ENCODE measurements at places on chromosomes 7 and 10.

GRCh38 chr10:129179245-129179971 lies 287.6 kb upstream of the MGMT start:
- DNase-seq: no peak

GRCh38 chr7:154675560-154675959 lies 327.4 kb downstream of the PAXIP1 start:
- no peak for DNase-seq

GRCh38 chr10:97736403-97736901 lies 476 bp upstream of the ZFYVE27 start:
- no peak for DNase-seq

- DNase-seq: no peak
These were observed 83.5 kb upstream of the SLF2 start for GRCh38 chr10:100829097-100829870.

DNA sequence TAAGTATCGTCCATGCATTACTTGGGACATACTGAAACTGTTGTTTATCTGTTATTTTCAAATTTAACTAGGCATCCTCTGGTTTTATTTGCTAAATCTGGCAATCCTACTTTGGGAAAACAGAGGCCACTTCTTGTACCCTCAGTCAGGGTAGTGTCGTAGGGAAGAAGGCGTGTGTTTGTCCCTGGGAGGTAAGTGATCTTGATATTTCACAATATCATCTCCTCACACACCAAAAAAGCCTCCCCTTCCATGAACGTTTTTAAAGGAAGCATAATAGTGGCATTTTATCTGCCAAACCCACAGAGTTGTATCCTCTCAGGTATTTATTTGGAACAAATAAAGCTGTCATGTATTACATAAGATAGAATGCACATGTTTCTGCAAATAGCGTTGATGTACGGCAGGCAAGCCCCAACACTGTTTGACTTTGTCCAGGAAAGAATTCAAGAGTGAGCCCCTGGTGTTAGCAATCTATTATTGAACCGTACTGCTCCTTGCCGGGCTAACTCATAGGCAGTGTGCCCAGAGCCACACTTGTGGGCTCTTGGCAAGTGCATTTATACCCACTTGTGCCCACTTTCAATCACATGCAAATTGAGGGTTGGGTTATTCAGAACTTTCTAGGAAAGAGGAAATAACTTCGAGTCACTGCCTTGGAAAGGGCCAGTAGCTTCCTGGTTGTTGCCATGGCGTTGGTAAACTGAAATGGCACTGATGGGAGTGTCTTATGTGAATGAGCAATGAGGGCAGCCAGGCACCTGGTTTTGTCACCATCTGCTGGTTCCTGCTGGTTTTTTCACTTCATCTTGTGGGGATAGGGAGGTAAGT lies 266.0 kb downstream of the USP6NL start:
- no peak for DNase-seq

DNA sequence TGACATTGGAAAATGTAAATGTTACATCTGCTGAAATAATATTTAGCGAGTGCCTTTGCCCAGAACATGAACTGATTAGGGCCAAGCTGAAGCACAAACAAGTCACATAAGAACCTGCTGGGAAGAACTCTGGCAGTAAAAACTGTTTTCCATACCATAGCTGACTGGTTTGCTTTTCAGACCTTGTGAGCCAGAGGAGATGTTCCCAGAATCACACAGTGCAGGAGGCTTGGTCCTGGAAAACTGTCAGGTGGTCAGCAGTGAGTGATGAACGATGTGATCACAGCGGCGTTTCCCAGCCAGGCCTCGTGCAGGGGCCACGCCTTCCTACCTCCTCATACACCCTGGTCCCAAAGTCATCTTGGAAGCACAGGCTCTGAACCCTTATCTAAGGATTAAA lies 164.2 kb upstream of the EEPD1 start:
- DNase-seq: no peak

DNA sequence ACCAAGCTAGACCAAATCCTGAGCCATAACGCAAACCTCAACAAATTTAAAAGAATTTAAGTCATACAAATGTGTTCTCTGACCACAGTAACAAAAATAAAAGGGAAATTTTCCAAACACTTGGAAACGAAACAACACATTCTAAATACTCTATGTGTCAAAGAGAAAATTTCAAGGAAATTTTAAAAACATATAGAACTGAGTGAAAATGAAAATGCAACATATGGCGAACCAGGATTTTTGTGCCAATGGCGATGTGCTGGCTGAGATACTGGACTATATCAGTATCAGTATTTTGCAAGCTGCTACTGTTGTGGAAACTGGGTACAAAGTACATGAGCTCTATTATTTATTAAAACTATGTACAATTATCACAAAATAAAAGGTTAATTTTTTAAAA lies 34.1 kb downstream of the KNDC1 start:
- no peak for DNase-seq

DNA sequence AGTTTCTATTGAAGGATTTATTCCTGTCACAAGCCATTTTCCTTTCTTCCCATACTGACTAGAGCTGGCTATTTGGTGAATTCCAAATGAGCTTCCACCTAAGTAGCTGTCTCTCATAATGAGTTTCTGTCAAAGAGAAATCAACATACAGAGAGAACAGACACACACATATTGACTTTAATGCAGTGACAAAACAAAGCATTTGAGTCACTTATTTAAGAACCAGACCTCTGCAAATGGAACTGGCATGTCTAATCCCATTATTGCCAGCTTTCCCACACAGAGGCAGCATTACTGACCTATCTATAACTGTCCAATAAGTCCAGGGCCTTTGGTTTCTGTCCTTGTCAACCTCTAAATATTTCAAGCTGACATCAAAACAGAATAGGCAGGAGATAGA lies 179.3 kb upstream of the CSTF2T start:
- DNase-seq: no peak

- DNase-seq: no peak
These were observed 35.1 kb upstream of the C10orf67 start for GRCh38 chr10:23379686-23380085.

DNA sequence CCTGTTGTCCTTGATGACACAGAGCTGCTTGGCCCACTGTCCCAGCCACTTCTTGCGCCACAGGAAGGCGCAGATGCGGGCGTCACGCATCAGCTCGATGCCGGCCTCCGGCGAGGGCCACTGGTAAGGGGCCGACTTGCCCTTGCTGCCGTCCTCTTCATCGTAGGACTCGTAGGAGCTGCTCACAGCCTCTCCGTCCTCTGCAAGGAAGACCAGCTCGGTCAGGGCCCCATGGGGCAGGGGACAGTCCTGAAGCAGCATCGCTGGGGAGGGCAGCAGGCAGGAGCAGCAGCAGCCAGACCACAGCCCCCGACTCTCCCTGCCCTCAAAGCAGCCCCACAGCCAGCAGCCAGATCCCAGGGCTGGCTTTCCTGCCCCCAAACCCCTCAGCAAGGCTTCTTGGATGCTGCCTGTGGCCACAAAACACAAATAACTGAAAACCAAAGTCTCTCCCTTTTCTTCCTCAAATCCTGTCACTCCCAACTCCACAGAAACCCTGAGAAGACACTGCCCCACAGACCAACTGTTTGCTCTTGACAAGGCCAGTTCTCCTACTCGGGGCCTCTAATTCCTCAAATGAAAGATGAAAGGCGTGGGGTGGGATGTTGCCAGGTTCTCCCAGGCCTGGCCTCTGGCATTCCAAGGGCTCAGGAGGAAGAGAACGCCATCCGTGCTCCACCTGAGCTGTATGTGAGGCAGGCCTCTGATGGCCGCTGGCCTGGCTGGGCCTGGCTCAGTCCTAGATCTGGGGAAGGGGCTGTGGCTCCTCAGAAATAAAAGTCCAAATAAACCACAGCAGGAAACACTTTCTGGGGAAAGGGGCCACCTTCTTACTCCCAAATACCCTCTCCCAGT lies 76.7 kb downstream of the VWA2 start:
- DNase-seq: no peak

DNA sequence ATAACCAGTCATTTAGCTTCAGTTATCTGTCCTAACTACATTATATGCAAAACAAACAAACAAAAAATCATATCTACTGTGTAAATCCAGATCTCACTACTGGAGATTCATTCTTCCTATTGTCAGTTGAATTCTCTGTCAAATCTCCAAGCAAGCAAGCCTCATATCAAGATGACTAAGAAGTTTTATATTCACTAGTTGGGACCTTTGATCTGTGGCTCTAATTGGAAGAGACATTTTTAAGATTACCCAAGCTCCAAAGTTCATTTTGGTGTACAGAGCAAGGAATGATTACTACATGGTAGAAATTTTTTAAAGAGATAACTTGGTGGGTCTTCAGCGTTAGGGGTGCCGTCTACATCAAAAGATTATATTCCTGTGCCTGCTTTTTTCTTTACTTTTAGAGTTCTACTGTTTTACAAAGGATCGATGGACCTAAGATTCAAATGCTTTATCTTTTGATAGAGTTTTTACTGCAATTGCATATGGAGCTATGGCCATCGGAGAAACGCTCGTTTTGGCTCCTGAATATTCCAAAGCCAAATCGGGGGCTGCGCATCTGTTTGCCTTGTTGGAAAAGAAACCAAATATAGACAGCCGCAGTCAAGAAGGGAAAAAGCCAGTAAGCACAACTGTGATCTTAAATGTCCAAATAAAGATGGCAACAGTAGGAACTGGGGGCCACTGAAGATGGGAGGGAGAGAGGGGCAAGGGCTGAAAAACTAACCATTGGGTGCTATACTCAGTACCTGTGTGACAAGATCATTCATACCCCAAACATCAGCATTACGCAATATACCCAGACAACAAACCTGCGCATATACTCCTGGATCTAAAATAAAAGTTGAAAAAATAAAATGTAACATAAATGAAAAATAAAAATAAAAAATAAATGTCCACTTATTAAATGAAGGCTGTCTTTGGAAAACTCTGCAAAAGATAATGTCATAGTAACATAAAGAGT lies 47.9 kb downstream of the SP8 start:
- no peak for DNase-seq

- no peak for DNase-seq
These were observed 36.3 kb downstream of the CALML3 start for GRCh38 chr10:5560817-5561703.

DNA sequence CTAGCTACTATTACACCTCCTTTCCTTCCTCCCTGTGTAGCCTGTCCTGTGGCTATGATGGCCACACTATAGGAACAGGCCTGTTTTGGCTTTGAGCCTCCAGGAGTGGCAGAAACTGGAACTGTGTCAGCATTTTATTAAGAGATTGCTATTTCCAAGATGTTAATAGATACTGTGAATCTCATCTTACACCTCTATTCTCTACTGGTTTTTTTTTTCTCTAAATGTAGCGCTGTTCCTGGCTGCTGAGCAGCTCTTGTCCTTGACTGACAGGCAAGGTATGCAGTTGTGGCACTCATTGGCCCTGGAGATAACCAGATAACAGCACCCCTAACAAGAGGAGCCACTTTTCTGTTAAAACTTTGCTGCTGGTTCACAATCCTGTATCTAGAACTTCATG lies 119.5 kb downstream of the EXOC4 start:
- no peak for DNase-seq

DNA sequence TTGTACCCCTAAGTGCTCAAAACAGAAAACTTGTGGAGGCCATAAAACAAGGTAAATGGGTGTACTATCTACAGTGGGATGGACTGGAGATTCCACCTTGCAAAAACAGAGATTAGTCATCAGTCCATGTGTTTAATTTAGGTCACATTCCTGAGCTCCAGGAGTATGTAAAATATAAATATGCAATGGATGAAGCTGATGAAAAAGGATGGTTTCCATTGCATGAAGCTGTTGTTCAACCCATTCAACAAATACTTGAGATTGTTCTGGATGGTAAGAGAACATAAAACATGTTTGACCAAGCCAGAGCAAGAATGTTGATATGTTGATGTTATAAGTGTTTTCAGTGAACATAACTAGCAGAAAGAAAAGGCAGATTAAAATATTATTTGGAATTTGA lies 14.6 kb downstream of the ASB15 start:
- no peak for DNase-seq

- DNase-seq: no peak
These were observed 136.6 kb downstream of the LRRC4 start for GRCh38 chr7:127894588-127894987.

DNA sequence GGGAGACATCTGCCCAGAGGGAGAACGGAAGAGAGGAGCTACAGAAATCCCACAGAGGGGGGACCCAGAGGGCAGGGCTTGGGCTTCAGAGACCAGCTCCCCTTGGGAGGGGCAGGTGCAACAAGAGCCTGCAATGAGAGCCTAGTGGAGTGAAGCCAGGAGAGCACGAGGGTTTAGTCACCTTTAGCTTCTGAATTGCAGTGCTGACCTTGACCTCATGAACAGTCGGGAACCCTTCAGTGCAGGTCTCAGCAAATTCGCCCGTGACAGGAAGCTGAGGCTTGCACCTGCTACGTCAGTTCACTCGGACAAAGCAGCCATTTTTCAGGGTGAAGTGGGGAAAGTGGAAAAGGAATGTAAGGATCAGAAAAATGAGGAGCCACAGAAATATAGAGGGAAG lies 306.8 kb upstream of the CDC14C start:
- DNase-seq: no peak
